NCI-H187 (cell line): ENCODE measurements at places on chromosomes 3 and 15.

GRCh38 chr3:180102134-180102533 lies 65.4 kb upstream of the PEX5L start:
- DNase-seq, result no peak

DNA sequence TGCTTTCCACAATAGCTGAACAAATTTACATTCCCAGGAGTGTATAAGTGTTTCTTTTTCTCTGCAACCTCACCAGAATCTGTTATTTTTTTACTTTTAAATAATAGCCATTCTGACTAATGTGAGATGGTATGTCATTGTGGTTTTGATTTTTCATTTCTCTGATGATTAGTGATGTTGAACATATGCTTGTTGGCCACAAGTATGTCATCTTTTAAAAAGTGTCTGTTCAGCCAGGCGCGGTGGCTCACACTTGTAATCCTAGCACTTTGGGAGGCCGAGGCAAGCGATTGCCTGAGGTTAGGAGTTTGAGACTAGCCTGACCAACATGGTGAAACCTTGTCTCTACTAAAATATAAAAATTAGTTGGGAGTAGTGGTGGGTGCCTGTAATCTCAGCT lies 619.3 kb downstream of the SI start:
- DNase-seq, result no peak

DNA sequence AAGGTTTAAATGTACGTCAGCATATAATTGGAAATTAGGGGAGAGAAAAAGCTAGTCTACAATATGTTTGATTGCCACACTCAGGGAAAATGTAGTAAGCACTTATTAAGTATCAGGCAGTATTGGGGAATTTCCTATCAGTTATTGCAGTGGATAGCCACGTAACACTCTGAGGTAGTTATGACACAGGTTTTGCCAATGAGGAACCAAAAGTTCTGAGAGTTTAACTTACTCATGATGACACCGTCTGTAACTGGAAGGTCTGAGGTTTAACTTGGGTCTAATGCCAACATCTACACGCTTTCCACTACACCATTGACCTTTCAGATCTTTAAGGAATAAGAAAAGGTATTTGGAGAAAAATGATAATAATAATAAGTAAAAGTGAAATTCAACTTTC lies 89.5 kb downstream of the ZMAT3 start:
- DNase-seq, result no peak

- no peak for DNase-seq
Measured at GRCh38 chr3:173529062-173529711, 131.6 kb downstream of the NLGN1 start.

GRCh38 chr15:59685737-59686297 lies 3.3 kb downstream of the BNIP2 start:
- no peak for DNase-seq

- DNase-seq, result no peak
Measured at GRCh38 chr3:53813229-53813628, 33.0 kb downstream of the CHDH start.

DNA sequence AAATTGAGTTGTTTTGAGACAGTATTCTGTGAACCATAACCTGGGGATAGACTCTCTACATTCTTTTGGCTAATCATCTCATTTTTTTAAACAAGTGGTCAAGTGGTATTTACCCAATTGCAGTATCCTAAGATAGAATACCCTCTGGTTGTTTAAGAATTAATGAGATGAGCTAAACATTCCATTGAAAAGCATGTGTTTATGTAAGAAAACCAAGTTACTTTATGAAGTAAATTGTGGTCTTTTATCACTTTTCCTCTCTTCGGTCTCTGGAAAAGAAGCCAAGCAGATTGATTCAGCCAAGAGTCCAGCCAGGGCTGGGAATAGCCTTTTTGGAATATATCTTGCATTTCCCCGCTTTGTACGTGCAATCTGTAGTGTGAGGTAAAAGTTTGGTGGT lies 185.7 kb upstream of the TOPAZ1 start:
- no peak for DNase-seq

DNA sequence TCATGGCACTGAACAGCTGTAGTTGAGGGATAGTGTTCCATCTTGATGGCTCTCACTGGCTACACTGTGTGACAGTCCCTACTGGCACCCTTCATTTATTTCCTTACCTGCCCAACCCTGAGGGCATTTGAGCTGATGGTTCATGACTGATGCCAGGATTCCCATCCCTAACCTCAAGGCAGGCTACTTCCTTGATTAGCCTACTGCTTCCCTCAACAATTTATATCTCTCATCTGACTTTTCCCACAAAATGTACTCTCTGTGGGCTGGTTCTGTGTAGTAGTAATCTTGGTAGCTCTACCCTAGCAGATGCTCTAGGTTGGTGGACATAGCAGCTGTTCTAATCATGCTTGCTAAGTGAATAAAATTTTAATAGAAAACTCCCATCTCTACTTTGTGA lies 106.0 kb downstream of the THRB start:
- no peak for DNase-seq

DNA sequence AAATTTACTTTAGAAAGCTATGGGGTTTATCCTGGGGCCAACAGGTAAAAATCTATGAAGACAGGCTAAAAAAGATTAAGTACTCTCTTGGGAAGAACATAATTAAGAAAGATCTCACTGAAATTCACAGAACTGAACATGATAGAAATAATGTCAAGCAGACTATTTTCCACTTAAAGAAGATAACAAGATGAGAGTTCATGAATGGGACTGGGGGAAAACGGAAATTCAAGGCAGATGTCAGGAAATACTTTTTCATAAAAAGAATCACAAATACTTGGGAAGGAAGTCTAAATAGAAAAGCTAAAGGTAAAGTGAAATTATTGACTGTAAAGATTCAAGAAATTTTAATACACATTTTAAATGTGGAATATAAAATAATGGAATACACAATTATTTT lies 737.6 kb downstream of the EPHA3 start:
- DNase-seq, result no peak

GRCh38 chr3:117790235-117790987 lies 1080.8 kb downstream of the TUSC7 start:
- no peak for DNase-seq

GRCh38 chr15:51133140-51133765 lies 38.5 kb upstream of the TNFAIP8L3 start:
- no peak for DNase-seq

DNA sequence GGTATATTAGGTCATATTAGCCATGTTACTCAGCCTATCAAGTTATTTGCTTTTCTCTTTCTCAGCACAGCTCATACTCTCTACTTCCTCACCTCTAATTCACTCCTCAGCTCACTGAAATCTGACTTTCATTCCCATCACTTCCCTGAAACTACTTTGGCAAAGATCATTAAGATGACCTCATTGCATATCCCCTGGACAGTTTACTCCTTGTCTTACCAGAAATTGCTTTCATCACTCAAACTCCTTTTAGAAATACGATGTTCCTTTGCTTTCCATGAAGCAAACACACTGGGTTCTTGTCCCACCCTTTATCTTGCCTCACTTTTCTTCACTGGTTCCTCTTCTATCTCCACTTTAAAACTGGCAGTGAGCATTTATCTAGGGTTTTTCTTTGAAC lies 354.4 kb downstream of the TUSC7 start:
- no peak for DNase-seq

DNA sequence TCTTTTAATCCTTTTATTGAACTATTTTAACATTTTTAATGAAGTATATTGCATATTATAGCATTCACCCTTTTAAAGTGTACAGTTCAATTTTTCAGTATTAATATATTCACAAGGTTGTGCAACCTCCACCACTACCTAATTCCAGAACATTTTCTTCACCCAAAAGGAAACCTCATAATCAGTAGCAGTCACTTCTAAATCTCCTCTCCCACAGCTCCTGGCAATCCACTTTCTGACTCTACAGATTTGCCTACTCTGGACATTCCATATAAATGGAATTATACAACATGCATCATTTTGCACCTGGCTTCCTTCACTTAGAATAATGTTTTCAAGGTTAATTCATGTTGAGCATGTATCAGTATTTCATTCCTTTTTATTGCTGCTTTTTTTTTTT lies 55.0 kb upstream of the HRH1 start:
- no peak for DNase-seq

DNA sequence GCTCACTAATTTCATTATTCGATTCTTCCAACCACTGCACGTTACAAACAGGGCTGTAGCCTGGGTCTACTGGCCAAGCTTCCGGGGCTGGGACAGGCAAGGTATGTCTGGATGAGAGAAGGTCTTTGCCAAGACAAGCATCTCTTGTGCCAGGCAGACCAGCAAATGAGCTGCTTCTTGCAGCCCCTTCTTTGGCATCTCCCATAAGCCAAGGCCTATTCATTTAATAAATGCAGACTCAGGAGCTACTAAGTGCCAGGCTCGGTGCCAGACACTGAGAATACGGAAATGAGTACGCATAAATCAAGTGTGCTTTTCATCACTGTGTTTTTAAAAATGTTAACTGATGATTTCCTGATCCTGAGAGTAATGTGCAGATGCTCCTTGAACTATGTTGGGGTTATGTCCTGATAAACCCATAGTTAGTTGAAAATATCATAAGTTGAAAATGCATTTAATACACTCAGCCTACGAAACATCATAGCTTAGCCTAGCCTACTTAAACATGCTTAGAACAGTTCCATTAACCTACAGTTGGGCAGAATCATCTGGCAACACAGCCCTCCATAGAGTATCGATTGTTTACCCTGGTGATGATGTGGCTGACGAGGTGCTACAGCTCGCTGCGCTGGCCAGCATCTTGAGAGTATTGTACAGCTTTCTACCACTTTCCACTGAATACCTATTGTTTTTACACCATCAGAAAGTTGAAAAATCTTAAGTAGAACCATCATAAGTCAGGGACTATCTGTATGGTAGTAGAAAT lies 135.0 kb upstream of the CTDSPL start:
- no peak for DNase-seq

- no peak for DNase-seq
Measured at GRCh38 chr3:100556673-100557310, 52.6 kb upstream of the ADGRG7 start.

- DNase-seq, result no peak
Measured at GRCh38 chr3:171323938-171324536, 136.2 kb downstream of the TNIK start.

DNA sequence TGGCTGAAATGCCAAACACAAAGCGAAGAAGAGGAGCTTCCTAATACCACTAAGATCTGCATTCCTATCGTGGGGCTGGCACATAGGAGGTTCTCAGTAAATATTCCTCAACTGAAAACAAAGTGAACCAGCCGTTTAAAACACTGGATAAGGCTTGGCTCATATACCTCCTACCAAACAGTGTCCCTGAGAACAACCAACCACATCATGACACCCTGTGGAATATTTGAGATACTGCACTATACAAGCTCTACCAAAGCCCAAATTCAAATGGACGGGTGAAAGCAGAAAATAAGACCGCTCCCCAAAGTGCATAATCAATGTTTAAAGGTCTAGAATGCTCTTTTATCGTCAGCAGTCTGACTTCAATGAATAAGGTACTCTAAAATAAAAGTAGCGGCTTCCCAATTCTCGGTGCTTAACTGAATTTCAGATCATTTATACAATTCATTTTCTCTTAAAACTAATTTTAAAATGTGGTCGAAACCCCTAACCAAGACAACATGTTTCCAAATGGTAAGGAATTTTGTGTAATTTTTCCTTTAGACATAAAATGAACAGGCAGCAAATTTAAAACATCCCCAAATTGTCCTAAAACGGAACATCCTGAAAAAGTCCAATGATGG lies 425.8 kb downstream of the ERC2 start:
- no peak for DNase-seq

DNA sequence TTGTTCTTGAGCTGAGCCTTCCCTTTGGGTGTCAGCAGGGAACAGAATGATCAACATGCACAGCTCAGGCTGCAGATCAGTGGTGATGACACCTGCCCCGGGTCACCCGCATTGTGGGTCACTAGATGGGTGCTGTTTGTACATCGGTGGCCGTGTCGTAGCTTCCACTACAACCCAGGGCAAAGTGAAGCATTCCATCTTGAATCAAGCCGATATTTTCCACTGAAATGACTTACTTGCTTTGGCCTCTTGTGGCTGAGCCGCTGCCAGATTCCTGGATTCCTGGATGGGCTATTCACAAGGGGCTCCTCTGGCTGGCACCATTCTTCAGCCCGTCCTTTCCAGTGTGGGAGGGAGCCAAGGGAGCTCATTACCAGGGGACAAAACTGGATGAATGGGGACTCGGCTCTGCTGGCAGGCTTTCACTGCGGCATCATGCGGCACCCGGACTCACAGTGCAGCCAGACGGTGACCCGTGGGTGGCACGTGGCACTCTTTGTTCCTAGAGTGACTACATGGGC lies 65.6 kb downstream of the SLCO3A1 start:
- DNase-seq, result no peak

DNA sequence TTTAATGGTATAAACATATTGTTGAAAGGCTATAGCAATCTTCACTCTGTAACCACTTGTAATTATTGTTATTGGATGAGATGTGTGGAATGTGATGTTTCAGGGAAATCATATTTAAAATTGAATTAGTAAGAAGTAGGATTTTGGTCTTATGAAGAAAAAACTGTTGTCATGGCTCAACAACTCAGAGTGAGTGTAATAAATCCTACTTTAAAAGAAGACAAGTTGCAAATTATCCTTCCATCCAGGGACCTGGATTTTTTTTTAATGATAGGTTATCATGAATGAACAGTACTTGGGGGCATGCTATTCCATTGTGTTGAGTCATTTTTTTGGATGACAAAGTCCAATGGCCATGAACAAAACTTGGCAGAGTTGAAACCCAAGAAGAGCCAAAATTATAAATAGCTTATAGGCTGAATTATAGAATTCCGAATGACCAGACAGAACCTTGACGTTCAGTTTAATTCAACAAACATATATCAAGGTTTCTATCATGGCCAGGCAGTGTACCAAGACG lies 625.5 kb upstream of the ZNF717 start:
- no peak for DNase-seq

- no peak for DNase-seq
Measured at GRCh38 chr3:188507244-188507720, 353.3 kb downstream of the LPP start.

GRCh38 chr15:65818927-65819562 lies 27.0 kb upstream of the DENND4A start:
- DNase-seq, result no peak

GRCh38 chr3:169510693-169511010 lies 152.9 kb downstream of the MECOM start:
- DNase-seq, result no peak

DNA sequence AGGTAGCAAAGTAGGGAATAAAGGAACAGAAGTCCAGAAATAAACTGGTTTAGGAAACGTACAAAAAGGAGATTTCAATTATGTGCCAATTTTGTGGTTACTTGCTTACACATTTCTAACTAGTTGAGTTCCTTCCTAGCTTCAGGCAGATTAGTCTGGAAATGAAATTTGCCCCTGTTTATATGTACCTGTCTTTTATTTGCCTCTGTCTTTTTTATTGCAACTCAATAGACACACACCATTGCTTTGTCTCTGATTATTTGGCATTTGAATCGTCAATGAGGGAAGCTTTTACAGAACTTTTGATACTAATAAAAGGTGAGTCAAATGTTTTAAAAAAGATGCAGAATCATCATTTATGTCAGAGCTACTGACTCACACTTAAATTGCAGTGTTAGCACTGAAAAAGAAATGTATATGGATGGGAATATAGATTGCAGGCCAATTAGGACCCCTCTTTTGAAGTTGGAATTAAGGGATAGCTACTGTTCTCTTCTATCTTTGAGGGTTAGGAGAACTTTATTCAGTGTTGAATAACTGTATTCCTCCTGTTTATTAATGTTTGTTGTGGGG lies 60.5 kb downstream of the TRAK1 start:
- no peak for DNase-seq
